ENCODE measurements at places on chromosomes 3 and 15. TPM values are rescaled to one million over a fixed set of nuclear protein-coding genes. Genes with fewer than 3 reads are reported as not detected.

GOLGA8S gene
- 0.29 TPM for total RNA-seq

- H3K4me3 ChIP-seq: no peak overlapping the region
- H3K27ac ChIP-seq: no peak overlapping the region
- no peaks in the 10 kb centered on the region for H3K4me1 ChIP-seq
- no peaks in the 10 kb centered on the region for H3K27me3 ChIP-seq
- H3K36me3 ChIP-seq: peaks cover 8% of the 10 kb centered on the region
Measured at GRCh38 chr3:196772102-196772501, 32.4 kb downstream of the PAK2 start.

DNA sequence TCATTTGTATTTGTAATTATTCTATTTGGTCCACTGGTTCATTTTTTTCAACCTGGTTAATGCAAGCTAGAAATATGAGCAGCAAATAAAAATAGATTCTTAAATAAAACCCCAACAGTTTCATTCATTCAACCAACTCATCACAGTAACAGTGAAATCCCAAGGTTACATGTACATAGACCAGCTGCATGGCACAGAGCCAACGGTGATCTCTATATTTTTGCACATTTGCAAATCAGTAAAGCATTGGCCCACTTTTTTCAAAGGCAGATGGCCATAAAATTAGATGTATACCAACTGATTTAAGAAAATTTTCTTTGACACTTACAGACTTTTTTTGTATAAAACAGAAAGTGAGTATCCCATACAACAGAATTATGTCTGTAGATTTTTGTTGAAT is 49.3 kb downstream of the STRIT1 start:
- H3K4me1 ChIP-seq: no peaks in the 10 kb centered on the region
- H3K27ac ChIP-seq: no peak overlapping the region
- no peaks in the 10 kb centered on the region for H3K27me3 ChIP-seq
- peak; percentile 24 for DNase-seq
- no peaks in the 10 kb centered on the region for H3K36me3 ChIP-seq

DNA sequence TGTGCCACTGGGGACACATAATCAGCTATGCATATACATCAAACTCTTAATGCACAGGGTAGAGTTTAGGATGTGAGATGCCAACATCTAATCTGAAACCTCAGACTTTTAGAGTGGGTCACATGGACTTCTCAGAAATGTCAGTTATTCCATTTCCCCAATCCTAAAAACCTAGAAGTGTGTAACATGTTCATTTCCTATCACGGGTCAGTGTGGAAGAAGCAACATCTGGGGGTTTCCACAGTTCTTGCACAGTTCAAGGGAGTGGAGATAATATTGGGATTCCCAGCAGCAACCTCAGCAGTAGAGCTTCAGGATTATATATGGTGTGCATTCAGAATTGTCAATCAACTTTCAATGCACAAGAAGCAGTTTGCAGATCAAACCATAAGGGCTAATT is 44.4 kb upstream of the SPRED1 start:
- no peak overlapping the region for H3K4me3 ChIP-seq
- H3K27me3 ChIP-seq: no peaks in the 10 kb centered on the region
- H3K4me1 ChIP-seq: peaks cover 11% of the 10 kb centered on the region
- no peak for DNase-seq

DNA sequence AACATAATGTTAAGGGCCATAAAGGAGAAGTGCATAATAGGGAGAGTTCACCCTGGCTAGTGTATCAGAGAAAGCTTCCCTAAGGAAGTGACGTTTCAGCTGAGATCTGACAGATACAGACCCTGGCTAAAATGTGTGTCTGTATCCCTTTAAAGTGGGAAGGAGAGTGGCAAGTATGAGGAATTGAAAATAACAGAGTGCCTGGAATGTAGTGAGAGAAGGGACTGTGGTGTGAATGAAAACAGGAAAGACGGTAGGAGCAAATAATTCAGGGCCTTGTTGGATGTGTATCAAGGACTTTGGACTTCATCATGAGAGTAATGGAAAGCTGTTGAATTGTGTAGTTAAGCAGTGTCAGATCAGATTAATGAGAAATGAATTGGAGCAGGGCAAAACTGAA is 30.5 kb downstream of the NEO1 start:
- H3K27ac ChIP-seq: no peak overlapping the region
- DNase-seq: no peak
- no peaks in the 10 kb centered on the region for H3K36me3 ChIP-seq
- no peaks in the 10 kb centered on the region for H3K27me3 ChIP-seq
- peaks cover 8% of the 10 kb centered on the region for H3K4me1 ChIP-seq
- no peak overlapping the region for H3K4me3 ChIP-seq

DNA sequence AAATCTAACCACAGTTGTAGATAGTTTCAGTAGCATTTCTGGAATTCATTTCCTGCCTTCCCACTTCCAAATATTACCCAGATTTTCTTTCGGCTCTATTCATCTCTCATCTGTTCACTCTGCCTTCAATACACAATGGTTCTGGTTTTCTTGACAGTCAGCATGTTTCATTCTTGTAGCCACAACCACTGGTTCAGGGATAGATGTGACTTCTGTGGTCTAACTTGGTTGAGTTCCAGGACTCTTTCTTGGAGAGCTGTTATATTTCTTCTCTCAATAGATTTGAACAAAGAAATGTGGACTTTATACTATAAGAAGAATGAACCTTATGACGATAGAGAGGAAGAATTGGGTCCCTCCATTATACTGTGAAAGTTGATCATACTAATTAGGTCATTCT is 228.8 kb downstream of the NSUN3 start:
- H3K27me3 ChIP-seq: no peaks in the 10 kb centered on the region
- no peaks in the 10 kb centered on the region for H3K4me1 ChIP-seq
- H3K27ac ChIP-seq: no peak overlapping the region
- DNase-seq: no peak
